ENCODE measurements at places on chromosomes 7 and 10.
A peak's percentile ranks its signal among the peaks of the same experiment; 100 is the strongest.

GRCh38 chr10:2700626-2701305, 366.6 kb upstream of the PFKP start:
- DNase-seq, result no peak

DNA sequence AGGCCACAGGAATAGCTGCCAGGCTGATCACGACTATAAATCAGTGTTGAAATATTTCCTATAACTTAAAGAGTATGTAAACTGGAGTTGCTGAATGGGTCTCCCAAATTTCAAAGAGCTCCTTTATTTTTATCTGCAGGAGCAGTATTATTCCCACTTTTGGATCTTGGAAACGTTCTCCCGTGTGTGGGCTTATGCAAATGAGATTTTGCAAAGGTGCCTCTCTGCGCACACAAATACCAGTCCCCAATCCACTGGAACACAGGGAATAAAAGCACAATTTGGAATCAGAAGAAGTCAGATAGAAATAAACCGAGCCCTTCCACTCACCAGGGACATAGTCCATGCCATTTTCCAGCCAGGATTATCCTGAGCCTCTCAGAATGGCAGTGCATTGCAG, 350.2 kb upstream of the CELF2 start:
- no peak for DNase-seq

GRCh38 chr10:652233-652632, 37.2 kb downstream of the DIP2C start:
- DNase-seq, result peak; percentile 31

DNA sequence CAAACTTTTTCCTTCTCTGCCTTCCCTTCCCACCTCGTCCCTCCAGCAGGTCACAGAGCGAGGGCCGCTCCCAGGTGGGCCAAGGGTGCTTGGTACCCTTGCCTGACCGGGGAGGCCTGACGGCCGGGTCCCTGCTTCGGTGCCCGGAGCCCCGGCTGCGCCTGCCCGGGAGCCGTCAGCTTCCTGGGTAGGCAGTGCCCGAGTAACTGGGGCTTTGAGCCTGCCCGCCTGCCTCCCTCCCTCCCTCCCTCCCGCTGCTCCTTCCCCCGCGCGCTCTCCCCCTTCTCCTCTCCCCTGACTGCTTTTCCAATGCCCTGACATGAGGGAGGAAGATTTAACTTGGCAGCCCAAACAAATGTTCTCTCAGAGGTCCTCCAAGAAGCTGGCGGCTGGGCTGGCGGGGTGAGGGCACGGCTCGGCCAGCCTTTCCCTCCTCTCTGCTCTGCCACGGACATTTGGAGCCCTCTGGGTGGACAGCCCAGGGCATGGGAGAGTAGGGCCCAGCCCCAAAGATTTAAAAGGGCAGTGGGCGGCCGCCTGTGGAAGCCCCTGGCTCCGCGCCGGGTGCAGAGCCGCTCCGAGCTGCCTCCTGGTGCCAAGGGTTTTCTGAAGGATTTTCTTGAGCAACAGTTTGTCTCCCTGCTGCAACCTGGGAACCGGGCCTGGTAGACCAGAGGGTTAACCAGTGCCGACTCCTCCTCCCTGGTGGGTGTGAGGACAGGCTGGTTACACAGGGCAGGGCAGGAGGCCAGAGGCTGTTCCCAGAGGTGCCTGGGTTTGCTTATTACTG, 2.0 kb downstream of the ZMIZ1 start:
- DNase-seq, result peak; percentile 58

- DNase-seq, result no peak
Measured at GRCh38 chr10:83397806-83398205, 741.5 kb upstream of the GHITM start.

DNA sequence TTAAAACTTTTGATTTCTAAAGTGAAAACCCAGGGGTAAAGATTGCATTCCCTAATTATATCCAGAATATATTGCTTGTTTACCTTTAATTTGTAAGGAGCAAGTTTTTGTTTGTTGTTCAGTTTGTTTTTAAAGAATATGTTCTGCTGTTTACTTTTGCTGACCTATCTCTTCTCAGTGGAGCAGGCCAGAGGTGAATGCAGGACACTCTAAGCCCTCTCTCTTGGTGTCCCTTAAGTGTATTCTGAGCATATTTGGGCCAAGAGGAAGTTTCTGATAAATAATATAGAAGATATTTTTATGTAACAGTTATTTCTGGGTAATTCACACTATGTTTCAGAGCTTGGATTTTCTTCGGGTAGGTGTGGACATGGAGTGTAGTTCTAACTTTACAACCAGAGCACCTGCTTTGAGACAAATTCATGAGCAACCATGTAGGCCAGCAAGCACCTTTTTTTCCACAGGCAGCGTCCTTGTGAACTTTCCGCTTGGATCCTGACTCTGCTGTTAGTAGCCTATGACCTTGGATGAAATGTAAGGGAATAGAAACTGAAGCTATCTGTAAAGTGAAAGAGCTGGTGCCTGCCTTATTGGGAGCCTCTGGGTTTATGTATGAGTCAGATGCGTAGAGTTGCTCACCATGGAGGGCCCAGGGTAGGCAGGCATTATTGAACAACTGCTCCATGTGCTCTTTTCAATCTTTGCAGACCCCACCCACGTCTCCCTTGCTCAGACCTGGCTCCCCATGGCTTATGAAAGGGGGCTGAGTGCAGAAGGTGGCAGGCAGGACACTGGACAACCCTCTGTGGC, 16.1 kb downstream of the OGDH start:
- no peak for DNase-seq

DNA sequence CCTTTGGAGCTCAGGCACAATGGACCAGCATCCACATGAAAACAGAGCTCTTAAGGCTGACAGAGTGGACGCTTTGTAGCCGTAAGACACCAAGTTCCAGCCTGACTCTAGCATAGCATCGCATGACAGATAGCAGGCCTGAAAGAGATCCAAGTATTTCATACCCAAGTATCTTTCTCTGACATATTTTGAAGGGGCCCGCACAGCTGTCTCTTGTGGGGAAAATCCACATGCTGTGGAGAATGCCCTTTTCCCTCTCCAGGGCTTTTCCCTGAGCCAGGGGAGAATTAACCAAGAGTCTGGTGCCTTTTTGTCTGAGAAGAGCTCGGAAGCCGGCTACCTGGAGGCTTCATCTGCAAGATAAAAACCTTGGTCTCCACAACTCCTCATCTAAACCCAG, 51.0 kb downstream of the CFAP46 start:
- no peak for DNase-seq

- DNase-seq, result no peak
Measured at GRCh38 chr7:28686418-28686800, 271.7 kb downstream of the TRIL start.

GRCh38 chr10:104329735-104330134, 8.5 kb downstream of the ITPRIP start:
- no peak for DNase-seq

GRCh38 chr10:133132473-133133291, 27.3 kb upstream of the KNDC1 start:
- no peak for DNase-seq

- DNase-seq, result no peak
Measured at GRCh38 chr10:19931894-19932590, 115.8 kb downstream of the PLXDC2 start.

DNA sequence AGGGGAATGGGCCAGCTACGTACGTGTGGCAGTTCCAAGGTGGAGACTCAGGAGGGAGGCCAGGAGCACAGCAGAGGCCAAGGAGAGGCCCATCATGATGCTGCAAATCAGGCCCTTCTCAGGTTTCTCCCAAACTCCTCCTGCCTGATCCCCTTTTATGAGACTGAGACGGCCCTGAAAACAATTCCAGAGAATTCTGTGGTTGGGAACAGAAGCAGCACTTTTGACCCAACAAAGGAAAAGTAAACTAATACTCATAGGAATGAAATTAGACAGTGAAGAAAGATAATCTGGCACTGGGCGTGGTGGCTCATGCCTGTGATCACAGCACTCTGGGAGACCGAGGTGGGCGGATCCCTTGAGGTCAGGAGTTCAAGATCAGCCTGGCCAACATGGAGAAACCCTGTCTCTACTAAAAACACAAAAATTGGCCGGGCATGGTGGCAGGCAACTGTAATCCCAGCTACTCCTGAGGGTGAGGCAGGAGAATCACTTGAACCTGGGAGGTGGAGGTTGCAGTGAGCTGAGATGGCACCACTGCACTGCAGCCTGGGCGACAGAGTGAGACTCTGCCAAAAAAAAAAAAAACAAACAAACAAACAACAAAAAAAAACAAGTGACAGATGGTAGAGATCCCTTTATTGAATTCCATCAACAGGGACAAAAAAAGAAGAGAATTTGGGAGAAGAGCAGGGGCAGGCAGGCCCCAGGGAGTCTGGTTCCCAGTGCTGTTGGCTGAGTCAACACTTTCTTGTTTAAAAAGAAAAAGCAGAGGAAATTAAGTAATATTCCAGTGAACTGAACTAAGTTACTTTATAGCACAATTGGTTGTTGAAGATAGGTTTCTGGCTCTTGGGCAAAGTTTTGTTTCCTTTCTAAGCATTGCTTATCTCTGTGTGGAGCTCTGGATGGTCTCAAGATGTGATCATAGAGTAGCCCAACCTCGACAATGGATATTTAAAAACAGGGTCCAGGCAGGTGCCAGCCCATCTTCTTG, at the start of gene CCL26:
Gene CCL26, minus strand, starts transcription at position 131 of the 997 bp plus-strand sequence. Its CDS starts 35 bp downstream, at position 96.
- DNase-seq, result no peak

- DNase-seq, result no peak
Measured at GRCh38 chr7:8373851-8374250, 59.6 kb upstream of the NXPH1 start.

- peak; percentile 81 for DNase-seq
Measured at GRCh38 chr7:23531794-23532489, at the start of gene TRA2A. Gene TRA2A (minus strand): TSS chr7:23531981. CDS start chr7:23531824, 157 bp downstream.

DNA sequence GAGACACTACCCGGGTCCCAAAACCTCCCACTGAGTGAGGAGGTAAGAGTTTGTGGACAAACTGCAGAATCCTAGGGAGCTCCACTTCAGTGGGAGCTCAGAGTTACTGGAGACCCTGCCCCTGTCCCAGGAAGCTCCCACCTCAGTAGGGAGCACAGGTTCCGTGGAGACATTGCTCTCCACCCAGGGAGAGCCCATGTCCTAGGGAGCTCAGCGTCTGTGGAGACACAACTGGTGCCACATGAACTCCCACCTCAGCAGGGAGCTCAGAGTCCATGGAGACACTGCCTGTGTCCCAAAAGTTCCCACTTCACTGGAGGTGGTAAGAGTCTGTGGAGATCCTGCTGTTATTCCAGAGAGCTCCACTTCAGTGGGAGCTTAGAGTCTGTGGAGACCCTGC, 6.3 kb downstream of the MYO1G start:
- DNase-seq, result no peak

DNA sequence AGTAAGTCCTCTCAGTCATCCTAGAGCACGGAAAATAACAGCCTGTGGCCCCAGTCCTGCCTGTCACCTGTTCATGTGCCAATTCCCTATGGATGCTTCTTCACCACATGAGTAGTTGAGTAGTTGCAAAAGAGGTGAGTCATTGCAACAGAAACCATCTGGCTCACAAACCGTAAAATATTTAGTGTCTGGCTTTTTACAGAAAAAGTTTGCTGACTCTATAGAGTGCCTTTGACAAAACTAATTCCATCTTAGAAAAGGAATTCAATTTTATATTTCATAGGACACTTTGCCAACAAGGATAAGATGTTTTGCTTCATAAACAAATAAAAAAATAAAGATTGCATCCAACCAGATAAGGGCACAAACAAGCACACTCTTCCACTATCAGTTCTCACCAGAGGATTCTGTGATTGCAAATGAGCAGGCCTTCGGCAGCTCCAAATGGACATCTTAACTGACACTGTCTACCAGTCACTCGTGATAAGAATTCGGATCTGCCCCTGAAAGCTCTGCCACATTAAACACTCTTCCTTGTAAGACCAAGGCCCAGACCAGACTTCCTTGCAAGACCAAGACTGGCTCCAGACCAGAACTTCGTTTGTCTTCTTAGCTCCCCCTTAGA, 242.7 kb upstream of the SEMA3C start:
- peak; percentile 19 for DNase-seq

DNA sequence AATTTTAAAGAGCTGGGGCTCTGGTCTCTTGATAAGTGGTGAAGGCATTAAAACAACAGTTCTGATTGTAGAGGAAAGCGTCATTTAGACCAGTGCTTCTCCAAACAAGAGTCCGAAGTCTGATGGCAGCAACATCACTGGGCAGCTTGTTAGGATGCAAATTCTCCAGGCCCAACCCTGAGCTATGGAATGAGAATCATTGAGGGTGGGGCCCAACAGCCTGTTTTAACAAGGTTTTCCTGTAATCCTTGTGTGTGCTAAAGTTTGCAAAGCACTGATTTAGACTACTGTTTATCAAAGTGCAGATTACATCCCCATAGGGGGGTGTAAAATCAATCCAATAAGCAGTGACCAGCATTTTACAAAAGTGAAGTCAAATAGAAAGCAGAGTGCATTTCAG, 2.6 kb upstream of the ZNRF2 start:
- no peak for DNase-seq

DNA sequence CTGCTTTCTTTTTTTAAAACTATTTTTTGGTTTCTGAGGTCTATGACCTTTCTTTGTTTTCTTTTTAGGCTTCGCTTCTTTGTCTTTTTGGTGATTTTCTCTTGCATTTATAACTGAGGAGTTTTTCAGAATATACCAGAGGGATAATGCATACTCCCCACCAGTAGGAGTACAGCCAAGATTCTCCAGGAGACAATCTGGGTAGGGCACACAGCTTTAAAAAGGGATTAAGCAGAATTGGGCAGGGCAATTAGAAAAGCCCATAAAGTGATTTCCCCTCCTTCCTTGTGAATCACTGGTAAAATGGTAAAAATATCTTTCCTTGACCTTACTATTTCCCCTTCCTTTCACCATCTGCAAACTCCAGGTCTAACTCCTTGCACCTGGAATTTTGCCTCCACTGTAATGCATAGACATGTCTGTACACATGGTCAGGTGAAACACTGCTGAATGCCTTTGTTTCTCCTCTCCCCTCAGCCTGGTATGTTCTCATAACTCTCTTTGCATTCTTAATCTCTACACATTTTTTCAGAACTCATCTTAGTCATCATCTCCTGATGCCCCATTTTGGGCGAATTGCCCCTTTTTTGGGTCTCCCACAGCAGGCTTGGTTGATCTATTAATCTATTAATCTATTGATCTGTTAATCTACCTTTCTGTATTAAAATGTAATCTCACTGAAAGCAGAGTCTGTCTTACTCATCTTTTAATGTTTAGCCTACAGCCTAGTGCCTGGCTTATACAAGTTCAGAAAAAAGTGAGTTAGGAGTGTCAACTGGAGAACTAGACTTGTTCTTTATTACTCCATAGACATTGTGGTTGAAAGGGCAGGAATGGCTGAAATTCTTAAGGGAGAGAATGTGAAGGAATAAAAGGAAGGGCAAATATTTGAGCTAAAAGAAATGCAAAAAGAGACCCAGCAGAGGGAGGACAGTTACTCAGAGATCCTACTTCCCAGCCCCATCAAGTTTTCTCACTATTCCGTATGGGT, 64.6 kb downstream of the MDFIC start:
- no peak for DNase-seq

- no peak for DNase-seq
Measured at GRCh38 chr10:117782276-117782675, 239.7 kb downstream of the EMX2 start.

DNA sequence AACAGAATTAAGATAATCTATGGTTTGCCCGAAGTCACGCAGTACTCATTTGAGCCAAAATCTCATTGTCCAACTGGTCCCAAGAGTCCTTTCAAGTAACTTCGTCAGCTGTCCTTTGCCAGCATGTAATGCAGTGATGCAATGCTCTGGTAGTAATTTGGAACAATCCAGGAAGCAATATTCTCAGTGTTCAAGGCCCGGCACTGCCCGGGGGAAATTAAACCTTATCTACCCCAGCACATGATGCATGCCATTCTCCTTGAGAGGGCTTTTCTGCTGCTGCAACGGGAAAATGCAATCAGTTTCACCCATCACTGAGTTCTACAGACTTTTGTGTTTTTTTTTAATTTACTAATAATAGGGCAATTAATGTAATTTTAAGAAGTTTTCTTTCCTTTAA, 77.6 kb upstream of the NME8 start:
- no peak for DNase-seq
